ENCODE measurements at places on chromosomes 7 and 10.

DNA sequence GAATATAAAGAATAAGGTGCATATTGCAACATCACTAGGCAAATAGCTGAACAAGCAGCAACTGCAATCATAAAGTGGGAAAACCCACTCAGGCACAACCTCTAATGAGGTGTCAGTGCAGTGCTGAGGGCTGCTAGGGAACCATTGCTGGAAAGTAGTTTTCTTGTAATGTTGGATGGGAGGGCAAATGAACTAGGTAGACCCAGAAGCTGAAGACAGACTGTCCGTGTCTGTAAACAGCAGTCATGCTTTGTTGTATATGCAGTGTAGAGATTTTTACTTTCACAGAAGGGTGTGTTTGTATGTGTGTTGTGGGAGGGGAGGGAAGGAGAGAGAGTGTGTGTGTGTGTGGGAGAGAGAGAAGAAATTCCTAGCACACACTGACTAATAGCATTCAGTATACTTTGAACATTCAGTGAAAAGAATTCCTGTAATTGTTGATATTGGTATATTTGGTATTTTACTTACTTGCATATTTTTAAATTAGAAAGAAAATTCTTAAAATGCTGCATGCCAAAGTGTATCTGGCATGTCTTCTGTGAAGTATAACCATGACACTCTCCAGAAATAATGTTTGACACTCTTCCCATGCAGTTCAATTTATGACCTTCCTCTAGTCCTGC is 28.8 kb downstream of the ITGB8 start:
- DNase-seq: no peak

- DNase-seq: no peak
These were observed 97.6 kb upstream of the NFE2L3 start for GRCh38 chr7:26054386-26054785.

DNA sequence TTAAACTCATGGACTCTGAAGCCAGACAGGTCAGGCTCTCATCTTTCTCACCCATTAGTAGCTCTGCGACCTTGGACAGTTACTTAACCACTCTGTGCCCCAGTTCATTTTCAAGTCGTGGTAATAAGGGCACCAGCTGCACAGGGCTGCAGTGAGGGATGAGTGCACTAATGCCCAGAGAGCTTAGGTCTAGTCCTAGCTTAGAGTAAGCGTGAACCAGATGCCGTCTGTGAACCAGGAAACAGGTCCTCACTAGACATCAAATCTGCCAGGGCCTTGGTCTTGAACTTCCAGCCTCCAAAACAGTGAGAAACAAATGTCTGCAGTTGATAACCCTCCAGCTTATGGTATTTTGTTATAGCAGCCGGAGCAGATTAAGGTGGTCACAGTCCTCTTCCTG is 222.4 kb upstream of the PFKP start:
- DNase-seq: no peak

DNA sequence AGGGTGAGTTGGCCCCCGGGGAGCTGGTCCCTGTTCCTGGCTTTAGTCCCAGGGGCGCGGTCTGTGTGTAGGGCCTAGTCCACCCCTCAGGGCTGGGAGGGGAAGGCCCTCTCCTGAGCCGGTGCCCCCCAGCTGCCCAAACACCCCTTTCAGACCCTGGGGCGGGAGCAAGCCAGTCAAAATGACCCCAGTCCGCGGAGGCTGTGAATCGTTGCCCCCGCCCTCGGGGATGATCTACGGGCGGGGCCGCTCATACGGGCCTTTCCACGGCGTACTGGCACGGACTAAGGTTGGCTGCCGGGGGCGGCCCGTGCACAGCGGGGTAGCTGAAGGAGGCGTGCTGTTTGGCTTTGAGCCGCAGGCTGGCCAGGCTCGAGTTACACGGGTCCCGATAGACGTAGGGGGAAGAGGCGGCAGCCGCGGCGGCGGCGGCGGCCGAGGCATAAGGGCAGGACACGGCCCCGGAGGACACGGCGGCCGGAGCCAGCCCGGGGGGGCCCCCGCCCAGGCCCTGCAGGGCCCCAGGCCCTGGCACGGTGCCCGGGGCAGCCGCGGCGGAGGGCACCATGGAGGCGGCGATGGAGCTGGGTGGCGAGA is 4.3 kb downstream of the ELOVL3 start:
- DNase-seq: peak; percentile 30

- DNase-seq: no peak
These were observed 105.5 kb upstream of the TMEM72 start for GRCh38 chr10:44805466-44806210.

DNA sequence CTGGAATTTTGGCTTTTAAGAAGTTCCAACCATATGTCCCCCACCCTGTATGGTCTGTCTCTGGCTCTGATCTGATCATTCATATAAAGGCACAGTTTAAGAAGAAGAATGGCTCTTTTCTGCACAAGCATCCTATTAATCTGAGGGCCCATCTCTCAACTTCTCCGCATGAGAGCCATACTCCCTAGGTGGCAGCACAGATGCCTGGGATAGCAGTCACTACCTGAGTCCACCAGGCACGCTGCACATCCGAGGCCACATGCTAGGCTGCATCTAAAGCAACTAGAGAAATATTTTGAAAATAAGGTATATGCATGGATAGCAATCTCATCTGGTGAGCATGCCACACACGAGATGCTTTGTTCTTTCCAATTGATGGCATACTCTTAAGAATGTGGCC is 565.5 kb downstream of the PARD3 start:
- DNase-seq: no peak

Measured in A172 (cell line).